Esophagus mucosa (tissue), 1 donor: ENCODE measurements at places on chromosomes 11 and 22.
A peak's percentile ranks its signal among the peaks of the same experiment; 100 is the strongest.

DNA sequence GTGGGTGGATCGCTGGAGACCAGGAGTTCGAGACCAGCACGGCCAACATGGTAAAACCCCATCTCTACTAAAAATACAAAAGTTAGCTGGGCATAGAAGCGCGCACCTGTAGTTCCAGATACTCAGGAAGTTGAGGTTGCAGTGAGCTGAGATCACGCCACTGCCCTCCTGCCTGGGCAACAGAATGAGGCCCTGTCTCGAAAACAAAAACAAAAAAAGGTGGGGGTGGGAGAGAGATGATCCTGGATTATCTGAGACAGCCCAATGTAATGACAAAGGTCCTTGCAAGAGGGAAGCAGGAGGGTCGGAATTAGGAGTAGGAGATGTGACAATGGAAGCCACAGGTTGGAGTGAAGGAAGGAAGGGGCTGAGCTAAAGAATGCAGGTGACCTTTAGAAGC, 87.6 kb upstream of the APOA1 start:
- ATAC-seq = no peak

- ATAC-seq = no peak
These were observed 60.0 kb upstream of the MYEOV start for GRCh38 chr11:69233744-69234570.

GRCh38 chr11:124938970-124939369, 3.1 kb upstream of the HEPACAM start:
- no peak for ATAC-seq

DNA sequence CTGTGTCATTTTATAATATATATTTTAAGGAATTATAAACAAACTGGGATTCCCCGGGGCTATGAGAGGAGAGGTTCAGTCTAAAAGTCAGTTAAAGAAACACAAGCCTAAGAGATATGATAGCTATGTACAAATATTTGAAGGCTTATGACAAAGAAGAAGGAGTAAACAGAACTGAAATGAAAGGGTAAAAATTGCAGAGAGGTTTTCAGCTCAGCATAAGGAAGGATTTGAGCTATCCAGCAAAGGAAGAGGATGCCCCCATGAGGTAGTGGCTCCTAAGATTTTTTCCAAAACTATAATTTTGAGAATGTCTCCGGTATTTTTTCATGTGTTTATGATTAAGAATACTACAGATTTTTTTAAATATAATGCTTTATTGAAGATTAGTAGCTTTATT, 57.9 kb upstream of the ANGPTL5 start:
- no peak for ATAC-seq

- ATAC-seq = no peak
These were observed 154.7 kb downstream of the TBC1D22A start for GRCh38 chr22:46916886-46917770.

DNA sequence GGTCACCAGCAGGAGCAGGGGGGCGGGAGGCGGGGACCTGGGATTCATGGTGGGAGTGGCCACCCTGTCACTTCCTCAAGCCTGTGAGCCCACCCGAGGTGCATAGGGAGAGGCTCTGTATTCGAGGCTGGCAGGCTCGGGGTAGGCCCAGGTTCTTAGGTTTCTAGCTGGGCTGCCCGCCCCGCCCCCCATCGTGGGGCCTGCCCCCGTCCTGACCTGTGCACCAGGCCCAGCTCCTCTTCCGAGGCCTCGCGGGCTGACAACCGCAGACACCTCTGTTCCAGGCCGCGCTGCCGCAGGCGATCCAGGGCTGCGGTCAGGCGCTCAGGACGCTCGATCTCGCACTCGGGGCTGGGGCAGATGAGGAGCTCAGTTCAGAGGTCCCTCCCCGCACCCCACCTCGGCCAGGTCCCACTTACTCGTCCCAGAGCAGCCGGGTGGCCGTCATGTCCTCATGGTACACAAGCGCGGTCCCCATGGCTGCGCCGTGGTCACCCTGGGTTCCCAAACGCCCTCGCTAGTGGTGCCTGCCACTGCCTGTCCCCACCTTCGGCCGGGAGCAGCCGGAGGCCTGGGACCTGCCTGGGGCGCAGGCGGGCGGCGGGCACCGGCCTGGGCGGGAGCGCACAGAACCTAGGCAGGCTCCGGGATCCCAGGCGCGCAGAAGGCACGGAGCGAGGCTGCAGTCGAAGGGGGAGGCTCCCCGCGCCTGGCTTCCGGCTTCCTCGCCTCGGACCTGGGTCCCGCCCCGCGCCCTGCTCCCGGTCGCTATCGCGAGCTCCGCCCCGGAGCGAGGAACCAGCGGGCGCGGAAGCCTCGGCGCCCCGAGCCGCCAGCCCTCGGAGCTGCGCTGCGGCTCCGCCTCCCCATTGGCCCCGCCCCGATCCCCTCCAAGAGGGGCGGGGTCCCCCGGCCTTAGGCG, at the start of gene HDAC10:
Gene HDAC10 (minus strand): TSS at position 711 of the 922 bp plus-strand sequence. CDS start 233 bp downstream, at position 478.
- ATAC-seq = peak; percentile 69

DNA sequence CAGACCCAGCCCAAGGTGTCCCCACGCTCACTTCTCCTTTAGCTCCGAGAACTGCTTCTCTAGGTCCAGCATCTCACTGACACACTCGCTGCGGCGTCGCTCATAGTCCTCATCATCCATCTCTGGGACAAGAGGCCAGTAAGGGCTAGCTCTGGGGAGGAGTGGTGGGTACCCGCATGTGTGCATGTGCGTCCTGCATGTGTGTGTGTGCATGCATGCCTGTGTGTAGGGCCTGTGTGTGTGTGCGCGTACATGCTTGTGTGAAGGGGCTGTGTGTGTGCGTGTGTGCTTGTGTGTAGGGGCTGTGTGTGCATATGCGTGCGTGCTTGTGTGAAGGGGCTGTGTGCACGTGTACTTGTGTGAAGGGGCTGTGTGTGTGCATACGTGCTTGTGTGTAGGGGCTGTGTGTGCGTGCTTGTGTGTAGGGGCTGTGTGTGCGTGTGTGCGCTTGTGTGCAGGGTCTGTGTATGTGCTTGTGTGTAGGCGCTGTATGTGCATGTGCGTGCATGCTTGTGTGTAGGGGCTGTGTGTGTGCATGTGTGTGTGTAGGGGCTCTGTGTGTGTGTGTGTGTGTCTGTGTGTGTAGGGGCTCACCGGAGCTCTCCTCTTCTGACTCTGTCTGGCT, 3.3 kb downstream of the BRMS1 start:
- ATAC-seq = no peak

GRCh38 chr11:76185511-76185910, 20.8 kb downstream of the WNT11 start:
- no peak for ATAC-seq

- no peak for ATAC-seq
These were observed 1862.9 kb upstream of the RAG2 start for GRCh38 chr11:38460896-38461295.

DNA sequence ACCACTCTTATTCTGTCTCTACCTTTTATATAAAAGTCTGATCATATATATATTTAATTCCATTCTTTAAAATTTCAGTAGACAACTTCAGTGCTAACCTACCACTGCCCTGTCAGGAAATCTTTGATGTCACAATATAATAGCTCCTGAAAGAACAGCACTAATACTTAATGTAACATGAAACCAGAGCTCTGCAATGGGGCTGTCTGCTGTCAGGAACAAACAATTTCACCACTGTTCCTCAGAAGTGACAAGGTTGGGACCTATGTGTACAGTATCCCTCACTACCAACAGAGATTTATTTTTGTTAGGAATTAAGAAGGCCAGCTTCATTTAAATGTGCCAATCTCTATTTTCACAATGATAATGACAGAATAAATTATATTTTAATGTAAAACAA, 165.5 kb upstream of the C11orf58 start:
- ATAC-seq = no peak

DNA sequence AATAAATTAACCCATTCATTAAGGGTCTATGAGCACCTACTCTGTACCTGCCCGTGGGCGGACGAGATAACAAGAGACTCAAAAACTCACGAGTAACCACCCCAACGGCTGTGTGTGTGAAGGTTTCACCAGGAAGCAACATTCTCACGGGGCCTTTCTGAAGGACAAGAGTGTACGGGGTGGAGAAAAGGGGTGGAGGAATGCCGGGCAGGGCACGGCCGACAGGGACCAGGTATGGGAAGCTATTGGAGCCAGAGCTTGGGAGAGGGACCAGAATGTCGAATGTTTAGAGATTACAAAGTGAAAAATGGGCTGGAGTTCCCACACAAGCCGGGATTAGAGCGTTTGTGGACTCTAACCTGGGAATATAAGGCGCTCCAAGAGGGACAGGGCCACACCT, 1.6 kb downstream of the KMT5B start:
- ATAC-seq = no peak

GRCh38 chr22:23565305-23565914, 14.7 kb downstream of the IGLL1 start:
- peak; percentile 30 for ATAC-seq

- no peak for ATAC-seq
These were observed 513.1 kb downstream of the MIAT start for GRCh38 chr22:27170491-27170890.

- no peak for ATAC-seq
These were observed 26.8 kb upstream of the SPATA19 start for GRCh38 chr11:133872160-133872559.

GRCh38 chr22:43099095-43099494, 9.9 kb upstream of the TTLL1 start:
- no peak for ATAC-seq

GRCh38 chr11:23673366-23673765, 813.1 kb upstream of the CCDC179 start:
- ATAC-seq = no peak

DNA sequence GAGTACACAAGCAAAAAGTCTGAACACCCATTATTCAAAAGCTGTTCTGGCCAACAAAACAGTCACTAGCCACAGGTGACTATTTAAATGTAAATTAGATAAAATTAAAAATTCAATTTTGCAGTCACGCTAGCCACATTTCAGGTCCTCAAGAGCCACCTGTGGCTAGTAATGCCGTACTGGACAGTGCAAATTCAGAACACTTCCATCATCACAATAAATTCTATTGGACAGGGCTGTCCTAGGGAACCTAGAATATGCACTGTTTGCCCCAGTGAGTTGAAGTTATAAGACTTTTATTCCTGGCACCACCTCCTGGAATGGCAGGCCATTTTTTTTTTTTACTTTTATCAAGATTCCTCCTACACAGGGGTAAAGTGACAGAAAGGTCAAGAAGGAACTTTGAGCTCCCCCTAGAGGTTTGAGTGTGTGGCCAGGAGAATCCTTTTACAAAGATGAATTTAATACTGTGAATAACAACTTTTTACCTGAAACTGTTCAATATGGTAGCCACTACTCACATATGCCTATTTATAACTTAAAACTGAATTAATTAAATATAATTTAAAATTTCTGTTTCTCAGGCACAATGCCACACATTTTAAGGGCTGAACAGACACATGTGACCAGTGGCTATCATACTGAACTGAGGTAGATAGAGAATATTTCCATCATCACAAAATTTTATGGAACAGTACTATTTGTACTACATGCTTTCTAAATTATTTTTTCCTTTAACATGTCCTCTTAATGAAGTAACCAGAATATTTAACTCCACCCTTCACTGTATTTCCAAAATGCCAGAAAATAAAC, 6.5 kb downstream of the MSANTD2 start:
- peak; percentile 32 for ATAC-seq

DNA sequence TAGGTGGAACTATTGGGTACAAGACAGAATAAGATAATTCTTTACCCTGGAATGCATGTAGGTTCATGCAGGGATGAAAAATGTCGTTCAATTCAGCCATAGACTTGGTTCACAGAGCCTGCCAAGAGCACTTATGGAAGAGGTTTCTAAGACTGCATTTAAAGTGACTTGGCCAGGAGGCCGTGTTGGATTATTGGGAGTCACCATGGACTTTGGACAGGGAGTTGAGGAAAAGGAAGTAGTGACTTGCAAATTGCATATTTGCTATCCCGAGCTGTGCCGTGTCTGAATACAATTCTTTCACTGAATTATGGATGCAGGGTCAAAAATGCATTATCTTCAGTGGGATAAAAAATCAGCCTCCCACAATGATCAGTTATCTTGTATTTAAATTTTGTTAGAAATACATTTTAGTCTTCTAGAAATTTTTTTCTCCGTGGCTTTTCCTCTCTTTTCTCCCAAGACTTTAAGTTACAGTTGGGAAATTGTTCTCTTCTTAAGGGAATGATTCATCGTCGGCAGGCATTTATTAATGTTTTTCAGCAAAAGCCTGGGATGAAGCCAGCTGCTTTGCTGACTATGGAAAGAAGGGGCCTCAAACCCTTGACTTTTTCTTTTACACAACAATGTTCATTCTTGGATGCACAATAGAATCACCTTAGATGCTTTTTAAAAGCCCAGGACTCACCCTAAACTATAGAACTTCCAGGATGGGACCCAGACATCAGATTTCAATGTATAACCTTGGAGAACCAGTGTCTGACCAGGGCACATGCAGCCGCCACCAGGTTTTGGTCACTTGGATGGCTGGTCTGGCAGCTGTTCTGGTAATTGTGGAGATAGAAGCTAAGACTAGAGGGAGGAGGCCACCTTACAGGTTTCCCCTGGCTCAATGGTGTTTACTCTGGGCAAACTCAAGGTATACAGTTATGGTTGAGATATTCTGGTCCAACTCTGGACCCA, 70.8 kb downstream of the FAT3 start:
- ATAC-seq = no peak

DNA sequence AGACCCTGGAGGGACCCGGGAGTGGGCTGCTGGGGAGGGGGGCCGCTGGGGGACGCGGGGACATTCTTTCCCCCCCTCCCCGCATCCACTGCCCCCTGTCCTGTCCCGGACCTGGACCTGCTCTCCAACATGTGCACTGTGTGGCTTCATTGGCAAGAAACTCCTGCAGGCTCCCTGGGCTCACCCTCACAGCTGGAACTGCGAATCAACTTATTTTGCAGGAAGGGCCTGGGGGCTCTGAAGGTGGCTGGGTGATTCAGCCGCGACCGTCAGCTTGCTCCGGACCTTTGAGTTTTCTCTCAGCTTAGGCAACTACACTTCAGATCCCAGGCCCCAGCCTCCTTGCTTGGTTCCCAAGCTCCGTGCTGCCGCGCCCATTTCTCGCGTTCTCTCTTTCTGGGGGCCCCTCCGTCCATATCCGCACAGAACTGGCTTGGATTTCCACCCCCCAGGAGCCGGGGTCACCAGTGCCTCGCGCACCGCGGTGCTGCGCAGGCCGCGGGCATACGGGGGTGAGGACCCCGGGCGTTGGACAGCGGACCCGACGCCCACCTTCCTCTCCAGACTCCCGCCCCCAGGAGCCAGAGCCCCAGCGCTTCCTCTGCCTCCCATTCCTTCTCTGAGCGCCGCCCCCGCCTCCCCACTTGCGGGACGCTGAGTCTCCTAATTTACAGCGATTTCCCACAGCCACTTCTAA, 471 bp upstream of the AHNAK start:
- peak; percentile 0 for ATAC-seq

DNA sequence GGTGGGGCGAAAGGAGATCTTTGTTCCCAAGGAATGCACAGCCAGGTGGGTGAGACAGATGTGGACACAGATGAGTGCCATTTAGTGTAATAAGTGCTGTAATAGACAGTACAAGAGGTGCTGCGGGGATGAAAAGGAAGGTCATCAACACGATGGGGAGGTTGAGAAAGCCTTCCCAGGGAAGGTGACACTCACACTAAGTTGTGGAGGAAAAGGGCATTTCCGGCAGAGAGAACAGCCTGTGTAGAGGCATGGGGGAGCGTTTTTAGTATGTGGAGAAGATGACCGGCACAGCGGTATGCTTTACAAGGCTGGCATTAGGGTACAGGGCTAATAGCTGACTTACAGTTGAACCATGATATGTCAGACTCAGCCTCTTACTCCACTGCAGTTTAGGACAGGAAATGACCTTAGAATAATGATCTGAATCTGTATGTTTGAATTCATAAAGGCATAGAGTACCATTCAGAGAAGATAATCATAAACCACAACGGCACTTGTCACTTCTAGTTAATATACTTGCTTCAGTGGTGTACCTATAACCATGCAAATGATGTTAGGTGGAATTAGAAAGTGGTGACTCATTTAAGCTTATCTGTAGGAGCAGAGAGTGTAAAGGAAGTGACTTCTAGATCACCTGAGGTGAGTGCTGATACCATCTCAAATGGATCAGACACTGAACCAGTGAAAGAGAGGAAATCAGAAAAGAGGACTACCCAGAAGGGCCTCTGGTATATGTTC, 60.6 kb downstream of the FAM83F start:
- peak; percentile 47 for ATAC-seq
